H9 (cell line): ENCODE measurements at places on chromosomes 13 and 19.

GRCh38 chr13:73244467-73244866 is 185.7 kb downstream of the KLF5 start:
- no peak for DNase-seq

DNA sequence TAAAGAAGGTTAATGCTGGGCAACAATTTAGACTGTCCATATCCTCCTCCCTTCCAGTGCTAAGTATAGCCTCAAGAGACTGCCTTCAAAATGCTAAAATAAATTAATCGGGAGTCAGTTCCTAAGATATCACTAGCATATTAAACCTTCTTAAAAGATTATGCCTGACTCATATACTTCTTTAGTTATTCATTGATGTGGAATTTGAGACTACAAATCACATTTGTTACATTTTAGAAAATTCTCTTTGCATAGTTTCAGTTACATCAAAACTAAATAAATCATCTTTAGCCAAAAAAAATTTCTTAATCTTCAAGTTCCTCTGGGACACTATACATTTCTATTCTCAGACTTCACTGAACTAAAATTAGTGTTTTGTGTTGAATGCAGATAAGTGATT is 769.1 kb downstream of the PCDH9 start:
- DNase-seq: no peak

DNA sequence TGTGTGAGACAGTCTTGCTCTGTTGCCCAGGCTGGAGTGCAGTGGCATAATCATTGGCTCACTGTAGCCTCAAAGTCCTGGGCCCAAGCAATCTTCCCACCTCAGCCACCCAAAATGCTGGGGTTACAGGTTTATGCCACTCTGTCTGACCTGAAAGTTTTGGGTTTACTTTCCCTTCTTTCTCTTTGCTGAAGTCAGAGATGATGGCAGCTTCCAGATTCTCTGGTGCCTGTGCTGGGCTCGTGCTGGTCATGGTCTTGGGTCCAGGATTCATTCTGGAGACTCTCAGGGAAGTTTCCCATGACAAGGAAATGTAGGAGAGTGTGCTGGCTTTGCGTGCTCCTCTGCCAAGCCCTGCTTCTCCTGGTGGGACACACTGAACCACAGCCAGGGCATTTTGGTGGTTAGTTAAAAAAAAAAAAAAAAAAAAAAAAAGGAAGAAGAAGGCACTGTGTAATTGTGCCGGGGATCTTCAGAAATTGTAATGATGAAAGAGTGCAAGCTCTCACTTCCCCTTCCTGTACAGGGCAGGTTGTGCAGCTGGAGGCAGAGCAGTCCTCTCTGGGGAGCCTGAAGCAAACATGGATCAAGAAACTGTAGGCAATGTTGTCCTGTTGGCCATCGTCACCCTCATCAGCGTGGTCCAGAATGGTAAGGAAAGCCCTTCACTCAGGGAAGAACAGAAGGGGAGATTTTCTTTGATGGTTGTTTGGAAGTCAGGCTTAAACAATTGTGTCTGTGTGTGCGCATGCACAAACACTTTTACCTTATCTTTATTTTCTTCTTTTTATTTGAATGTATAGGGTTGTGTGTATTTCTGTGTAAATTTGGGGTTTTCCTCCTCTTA is at the start of gene ALOX5AP:
Gene ALOX5AP (plus strand): TSS at position 519 of the 847 bp plus-strand sequence. CDS start 63 bp downstream, at position 582.
- no peak for DNase-seq

DNA sequence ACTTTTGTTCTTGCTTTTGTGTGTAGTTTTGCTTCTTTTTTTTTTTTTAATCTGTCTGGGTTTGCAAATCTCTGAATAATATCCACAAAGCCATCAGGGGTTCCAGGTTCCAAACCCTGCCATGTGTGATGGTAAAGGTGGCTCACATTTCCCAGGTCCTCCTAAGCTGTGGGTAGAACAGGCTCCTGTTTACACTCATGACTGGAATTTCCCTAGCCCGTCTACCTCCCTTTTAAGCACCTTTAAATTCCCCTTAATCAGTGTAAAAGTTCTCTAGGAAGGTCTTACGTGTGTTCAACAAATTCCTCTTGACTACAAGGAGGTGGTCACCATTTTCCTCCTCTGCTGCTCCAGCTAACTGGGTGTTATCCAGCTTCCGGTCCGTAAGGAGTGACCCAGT is 62.8 kb downstream of the EFNB2 start:
- DNase-seq: no peak

GRCh38 chr19:44607049-44607448 is 6.3 kb upstream of the IGSF23 start:
- DNase-seq: no peak

- DNase-seq: no peak
Measured at GRCh38 chr13:21426238-21426637, 32.9 kb downstream of the ZDHHC20 start.

GRCh38 chr13:97431171-97431764 is 2.7 kb upstream of the RAP2A start:
- no peak for DNase-seq

GRCh38 chr13:76927955-76928354 is 20.4 kb upstream of the ACOD1 start:
- DNase-seq: no peak

GRCh38 chr13:39682788-39683187 is 27.3 kb downstream of the COG6 start:
- no peak for DNase-seq

- no peak for DNase-seq
Measured at GRCh38 chr19:36265856-36266374, 51.0 kb downstream of the ZNF146 start.

GRCh38 chr19:5907241-5907640 is 2.6 kb downstream of the VMAC start:
- no peak for DNase-seq

- DNase-seq: no peak
Measured at GRCh38 chr13:32902029-32902780, 114.0 kb upstream of the KL start.

DNA sequence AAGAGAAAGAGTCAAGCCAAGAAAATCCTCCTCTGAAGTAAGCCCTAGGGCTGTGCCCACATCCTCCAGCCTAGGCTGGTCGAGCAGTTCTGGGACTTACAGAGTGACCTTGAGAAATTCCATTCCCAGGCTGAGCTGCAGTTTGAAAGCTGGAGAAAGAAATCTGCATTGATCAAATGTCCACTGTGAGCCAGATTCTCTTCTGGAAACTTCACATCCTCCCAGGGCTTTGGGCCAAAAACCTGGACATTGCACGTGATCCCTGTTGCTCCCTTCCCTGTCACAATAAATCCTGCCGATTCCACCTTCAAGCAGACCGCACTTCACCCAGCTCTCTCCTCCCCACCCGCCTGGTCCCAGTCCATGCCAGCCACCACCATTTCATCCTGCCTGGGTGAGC is 15.7 kb downstream of the TMEM143 start:
- DNase-seq: no peak

GRCh38 chr19:1752009-1752756 is 1.1 kb upstream of the ONECUT3 start:
- DNase-seq: no peak

DNA sequence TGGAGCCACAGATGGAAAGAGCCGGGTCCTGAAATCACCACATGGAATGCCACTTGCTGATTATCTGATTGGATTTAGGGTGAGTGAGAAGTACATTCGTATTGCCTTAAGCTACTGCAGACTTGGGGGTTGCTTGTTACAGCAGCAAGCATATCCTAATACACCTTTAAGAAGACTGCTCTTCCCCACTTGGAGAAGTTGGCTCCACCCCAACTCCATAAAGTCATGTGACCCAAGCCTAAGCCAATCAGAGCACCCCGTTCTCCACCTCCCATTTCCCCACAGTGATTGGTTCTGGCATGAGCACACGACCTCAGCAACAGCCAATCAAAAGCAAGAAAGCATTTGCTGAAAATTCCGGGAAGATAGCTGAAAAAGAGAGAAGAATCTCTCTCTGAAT is 23.1 kb downstream of the CACNA1A start:
- no peak for DNase-seq

DNA sequence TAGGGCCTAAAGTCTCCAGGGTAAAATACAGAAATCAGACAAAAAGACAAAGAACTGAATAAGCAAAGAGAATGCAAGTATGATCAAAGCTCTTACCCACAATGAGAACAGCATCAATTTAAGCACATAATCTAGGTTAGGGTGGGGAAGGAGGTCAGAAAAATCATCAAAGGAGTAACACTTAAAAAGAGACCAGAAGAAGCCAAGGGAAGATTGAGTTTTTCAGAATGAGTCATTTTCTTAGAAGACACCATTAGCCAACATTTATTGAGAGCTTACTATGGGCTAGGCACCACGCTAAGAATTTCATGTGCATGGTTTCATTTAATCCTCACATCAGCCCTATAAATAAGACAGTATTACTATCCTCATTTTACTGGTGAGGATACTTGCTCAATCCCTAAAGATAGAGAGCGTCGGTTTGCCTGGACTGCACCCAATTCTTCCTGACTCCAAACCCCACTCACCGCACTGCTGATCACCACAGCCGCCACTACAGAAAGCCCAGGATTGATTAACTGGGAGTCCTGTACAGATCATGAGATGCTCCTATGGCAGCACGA is 1.7 kb upstream of the SHISA2 start:
- no peak for DNase-seq

GRCh38 chr19:658916-659839 is 3.8 kb downstream of the RNF126 start:
- DNase-seq: no peak

DNA sequence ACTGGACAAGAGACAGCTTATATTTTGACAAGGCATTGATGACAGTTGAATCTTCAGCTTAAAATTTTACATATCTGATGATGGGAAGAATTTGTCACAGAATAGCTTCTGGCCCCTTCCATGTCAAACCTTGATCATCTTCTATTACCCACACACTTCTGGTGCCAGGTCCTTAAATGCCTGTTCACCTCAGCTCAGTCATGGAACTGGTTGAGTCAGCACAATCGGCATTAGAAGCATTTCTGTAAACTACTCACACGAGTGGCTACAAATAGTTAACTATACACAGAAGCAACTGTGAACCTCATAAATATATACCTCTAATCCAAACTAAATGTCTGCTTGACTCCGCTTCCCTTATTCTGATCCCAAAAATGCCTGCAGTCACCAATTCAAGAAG is 161.2 kb downstream of the FOXO1 start:
- DNase-seq: no peak

GRCh38 chr13:86201477-86201876 is 402.3 kb upstream of the SLITRK6 start:
- no peak for DNase-seq

DNA sequence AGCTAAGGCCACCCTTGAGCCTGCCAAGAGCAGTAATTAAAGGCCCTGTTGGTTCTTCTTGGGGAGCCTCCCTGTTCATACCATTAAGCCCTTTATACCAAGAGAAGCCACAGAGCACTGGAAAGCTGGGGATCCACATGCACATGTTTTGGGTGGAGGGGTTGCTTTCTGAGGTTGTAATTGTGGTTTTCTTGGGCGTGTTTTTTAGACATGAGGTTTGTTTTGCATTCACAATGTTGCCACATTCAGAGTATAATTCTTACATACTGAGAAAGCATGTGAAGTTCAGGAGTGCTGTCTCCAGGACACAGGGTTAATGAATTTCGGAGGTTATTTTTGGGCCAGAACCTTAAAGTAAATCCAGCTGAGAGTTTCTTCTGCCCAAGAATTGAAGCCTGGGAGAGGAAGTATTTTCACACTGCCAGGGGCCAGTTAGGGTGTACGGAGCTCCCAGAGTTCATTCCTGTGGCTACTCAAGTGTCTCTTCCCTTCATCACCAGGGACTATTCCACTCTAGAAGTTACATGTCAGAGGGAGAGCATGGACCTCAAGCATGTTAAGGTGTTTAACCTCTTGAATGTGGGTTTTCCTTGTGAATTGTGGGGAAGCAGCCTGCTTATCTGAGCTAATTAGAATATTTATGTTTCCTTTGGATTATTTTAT is 37.0 kb downstream of the ZNF136 start:
- DNase-seq: no peak

DNA sequence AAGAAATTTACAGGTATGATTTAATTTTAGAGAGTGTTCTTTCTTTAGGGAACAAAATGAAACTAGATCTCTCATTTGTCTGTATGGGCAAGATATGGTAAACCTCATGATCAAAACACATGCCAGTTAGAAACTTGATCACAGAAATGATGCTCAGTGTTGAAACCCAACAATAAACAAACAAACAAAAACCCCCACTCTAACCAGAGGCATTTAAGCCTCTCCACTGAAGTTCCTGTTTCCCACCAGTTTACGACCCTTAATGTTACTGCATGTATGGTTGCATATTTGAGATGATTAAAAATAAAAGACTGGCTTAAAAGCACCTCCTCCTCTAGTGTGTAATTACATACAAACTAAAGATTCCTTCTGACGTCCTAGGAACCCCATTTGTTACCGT is 293.3 kb upstream of the MAB21L1 start:
- DNase-seq: no peak

DNA sequence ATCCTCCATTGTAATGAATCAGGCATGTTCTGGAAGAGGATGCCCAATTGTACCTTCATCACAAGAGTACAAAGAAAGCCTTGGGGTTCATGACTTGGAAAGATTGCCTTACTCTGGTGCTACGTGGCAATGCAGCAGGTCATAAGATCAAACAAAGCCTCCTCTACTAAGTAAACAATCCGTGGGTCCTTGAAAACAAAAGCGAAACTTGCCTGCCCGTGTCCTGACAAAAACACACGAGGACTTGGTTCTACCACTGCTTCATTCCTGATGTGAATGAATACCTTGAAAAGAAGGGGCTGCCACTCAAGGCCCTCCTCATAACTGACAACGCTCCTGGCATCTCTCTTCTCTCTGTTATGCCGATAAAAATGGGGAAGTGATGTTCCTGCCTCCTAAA is 18.9 kb downstream of the ZNF563 start:
- no peak for DNase-seq

- DNase-seq: no peak
Measured at GRCh38 chr13:29959086-29959485, 108.7 kb upstream of the UBL3 start.

DNA sequence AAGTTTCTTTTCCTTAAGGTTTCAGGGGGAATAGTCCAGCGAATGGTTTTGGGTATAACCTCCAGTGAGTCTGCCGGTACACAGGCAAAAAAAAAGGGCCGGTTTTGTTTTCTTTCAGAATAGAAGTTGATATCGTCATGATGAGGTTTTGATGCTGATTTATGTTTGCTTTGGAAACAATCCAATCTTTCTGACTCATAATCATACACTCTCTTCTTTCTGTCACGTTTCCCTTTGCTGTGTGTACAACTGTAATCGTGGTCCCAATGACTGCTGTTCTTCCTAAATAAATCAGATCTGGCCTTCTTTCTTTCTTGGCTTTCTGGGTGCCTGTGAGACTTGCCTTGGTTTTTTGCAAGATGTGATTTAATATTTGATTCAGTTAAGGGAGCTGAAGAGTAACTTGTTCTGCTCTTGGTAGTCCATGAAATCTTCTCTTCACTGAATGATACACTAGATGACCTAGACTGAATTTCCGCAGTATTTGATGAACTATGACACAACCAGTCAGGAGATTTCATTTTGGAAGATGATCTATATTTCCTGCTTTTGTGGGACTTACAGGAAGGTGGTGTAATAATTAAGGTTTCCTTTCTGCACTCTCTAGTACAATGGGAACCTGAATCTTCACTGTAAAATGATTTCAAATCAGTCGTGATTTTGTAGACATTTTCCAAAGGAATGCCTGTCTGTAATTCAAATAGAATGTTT is 34.9 kb upstream of the METTL21C start:
- no peak for DNase-seq
